ENCODE measurements at places on chromosomes 3 and 15.

- DNase-seq = no peak
Measured at GRCh38 chr3:52317208-52318000, 1.3 kb downstream of the DNAH1 start.

GRCh38 chr3:76122007-76122406 lies 336.7 kb upstream of the ZNF717 start:
- no peak for DNase-seq

DNA sequence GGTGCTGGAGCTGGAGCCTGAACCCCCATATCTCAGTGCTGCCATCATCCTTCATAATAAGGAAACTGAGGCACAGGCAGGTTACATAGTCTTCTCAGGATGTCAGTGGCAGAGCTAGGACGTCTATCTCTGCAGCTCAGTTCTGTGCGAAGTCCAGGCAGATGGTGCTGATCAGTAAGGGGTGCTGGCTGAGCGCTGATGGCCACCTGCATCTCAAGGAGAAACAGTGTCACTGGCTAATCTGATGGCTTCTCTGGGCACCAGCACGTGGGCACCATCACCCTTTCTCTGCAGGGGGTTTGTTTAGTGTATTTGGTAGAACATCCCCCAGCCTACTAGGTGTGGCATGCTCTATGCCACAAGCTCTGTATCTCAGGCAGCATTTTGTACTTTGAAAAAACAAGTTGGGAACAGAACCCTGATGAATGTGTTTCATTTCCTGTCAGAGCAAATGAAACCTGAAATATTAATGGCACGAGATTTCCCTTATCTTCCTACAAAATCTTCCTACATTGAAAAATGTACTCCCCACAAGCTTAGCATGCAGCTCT lies 35.1 kb downstream of the APBA2 start:
- DNase-seq = no peak

GRCh38 chr3:194976049-194976451 lies 290.4 kb downstream of the FAM43A start:
- DNase-seq = no peak

GRCh38 chr3:4716706-4717362 lies 223.7 kb downstream of the ITPR1 start:
- peak; percentile 63 for DNase-seq

DNA sequence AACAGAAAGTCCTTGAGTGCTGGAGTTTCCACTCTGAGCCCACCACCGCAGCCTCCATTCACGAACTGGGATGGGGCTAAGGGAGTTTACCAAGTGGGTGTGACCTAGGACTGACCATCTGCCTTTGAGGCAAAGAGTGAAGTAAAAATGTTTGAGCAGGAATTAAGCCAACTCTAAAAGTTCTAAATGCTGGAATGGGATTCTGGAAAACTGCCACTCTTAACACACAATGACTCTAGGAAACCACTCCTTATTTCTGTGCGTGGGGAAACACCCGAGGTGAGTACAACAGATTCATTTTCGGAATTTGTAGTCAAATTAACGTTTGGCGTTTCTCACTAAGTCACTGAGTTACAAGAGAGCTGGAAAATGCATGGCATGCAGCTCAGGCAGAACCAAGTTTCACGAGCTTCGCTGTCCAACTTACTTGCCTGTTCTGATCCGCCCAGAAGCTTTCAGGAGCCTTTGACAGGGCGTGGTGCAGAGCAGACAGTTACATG lies 31.6 kb downstream of the ISL2 start:
- no peak for DNase-seq

DNA sequence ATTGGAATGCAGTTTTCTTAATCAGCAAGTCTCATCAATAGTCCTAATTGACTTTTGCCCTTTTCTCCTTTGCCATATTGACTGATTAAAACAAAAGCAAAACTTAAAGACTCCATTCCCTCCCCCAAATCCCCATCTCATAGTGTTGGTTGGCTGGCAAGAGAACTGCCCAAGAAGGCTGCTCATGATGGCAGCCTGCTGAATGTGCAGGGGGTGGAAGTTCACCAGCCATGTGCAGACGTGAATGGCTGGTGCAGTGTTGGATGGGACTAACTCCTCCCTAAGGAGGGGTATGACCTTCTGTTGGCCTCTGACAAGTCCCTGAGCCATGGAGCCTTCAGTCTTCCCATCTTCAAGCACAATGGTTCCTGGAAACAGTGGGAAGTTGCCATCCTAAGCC lies 7.0 kb downstream of the SMAD3 start:
- DNase-seq = no peak

DNA sequence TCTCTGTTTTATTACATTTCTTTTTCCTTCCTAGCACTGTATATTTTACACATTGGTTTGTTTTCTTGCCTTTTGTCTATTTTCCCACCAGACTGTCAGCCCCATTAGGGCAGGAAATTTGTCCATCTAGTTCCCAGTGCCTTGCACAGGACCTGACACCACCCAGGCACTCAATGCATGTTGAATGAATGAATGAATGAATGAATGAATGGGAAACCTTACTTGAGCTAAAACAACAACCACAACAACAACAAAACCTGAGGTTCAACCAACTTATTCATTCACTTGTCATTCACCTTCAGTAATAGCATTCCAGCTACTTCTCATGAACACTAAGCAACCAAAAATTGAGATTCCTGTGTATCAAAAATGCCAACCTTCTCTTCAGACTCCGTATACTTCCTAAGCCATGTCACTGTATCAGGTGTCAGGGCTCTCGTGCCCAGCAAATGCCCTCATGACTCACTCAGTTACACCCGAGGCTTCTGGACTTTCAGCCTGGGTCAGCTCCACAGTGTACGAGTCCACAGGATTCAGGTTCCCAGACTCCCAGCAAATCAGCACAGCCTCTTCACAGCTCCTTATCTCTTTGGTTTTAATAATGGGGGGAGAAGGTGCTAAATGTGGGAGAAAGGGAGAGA lies 37.3 kb downstream of the FSD2 start:
- DNase-seq = no peak
